Pancreas (tissue), 10 donors: ENCODE measurements at places on chromosomes 5 and 9. TPM values are rescaled to one million over a fixed set of nuclear protein-coding genes. Genes with fewer than 3 reads are reported as not detected.

GRCh38 chr5:85263125-85263524 lies 878.4 kb upstream of the EDIL3 start:
- no peak overlapping the region for H3K4me3 ChIP-seq
- no peak for DNase-seq
- no peaks in the 10 kb centered on the region for H3K4me1 ChIP-seq

- H3K36me3 ChIP-seq: no peaks in the 10 kb centered on the region
- no peaks in the 10 kb centered on the region for H3K27me3 ChIP-seq
- DNase-seq: no peak
- H3K4me1 ChIP-seq: no peaks in the 10 kb centered on the region
- H3K27ac ChIP-seq: no peak overlapping the region
These were observed 66.4 kb upstream of the FER start for GRCh38 chr5:108681079-108681921.

DNA sequence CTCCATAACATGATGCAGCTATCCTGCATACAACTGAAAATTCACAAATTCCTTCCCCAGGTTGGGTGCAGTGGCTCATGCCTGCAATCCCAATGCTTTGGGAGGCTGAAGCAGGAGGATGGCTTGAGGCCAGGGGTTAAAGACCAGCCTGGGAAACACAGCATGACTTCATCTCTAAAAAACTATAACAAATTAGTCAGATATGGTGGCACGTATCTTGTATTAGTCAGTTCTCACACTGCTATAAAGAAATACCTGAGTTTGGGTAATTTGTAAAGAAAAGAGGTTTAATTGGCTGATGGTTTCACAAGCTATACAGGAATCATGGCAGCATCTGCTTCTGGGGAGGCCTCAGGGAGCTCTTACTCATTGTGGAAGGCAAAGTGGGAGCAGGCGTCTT lies 56.4 kb upstream of the DAPK1 start:
- H3K27ac ChIP-seq: no peak overlapping the region
- no peaks in the 10 kb centered on the region for H3K4me1 ChIP-seq
- no peaks in the 10 kb centered on the region for H3K27me3 ChIP-seq
- no peak for DNase-seq

DNA sequence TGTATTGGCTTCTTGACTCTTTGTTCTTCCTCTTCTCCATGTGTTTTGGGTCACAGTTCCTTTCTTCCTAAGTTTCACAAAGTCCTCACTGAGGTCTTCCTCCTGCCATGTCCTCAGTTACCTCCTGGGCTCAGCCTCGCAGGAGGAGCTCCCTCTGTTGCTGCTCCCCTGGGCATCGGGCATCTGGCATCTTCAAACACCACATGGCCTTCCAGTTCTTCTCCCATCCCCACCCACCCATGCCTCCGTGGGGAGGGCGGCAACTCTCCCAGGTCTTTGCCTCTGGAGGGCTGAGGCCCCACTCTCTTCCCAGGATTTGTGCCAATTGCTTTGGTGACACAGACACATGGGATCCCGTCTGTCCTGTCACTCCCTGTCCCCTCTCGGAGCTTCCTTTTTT lies 22.8 kb downstream of the MRPL36 start:
- DNase-seq: no peak
- H3K4me3 ChIP-seq: no peak overlapping the region
- no peaks in the 10 kb centered on the region for H3K36me3 ChIP-seq
- no peaks in the 10 kb centered on the region for H3K4me1 ChIP-seq
- H3K27me3 ChIP-seq: no peaks in the 10 kb centered on the region

Gene PRUNE2
- 3.4 TPM for total RNA-seq

Gene DAP
- total RNA-seq: 156 TPM

DNA sequence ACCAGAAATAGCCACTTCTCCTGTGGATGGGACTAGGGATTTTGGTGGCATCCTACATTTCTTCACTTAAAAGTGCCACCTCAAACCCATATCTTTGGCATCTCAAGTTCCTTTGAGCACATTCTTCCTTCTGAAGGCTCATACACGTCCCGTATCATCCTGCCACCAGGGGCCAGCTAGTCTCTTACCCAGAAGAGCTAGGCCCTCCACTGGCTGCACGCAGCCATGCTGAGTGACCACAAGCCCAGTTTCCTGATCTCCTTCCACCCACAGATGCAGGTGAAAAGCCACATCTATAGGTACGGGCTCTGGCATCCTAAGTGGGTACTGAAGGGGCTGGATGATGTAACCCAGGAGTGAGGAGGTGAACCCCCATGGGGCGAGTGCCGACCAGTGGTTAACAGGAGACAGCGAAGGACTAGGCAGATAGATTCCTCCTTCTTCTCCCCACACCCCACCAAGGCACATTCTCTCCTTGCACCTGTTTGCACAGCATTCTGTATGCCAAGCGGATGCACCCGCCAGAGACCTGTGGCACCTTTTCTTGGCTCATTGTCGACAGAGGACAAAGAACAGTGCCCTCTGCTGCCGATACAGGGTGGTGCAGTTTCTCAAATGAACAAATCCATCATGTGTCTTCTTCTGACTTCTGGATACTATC lies 14.4 kb upstream of the SCGB3A1 start:
- H3K4me1 ChIP-seq: no peaks in the 10 kb centered on the region
- DNase-seq: peak; percentile 72
- H3K27me3 ChIP-seq: no peaks in the 10 kb centered on the region
- H3K4me3 ChIP-seq: no peak overlapping the region
- no peak overlapping the region for H3K27ac ChIP-seq

- peak overlapping the region; percentile 82 for H3K4me3 ChIP-seq
- no peaks in the 10 kb centered on the region for H3K36me3 ChIP-seq
- no peak for DNase-seq
- H3K27ac ChIP-seq: peak overlapping the region; percentile 72
- no peaks in the 10 kb centered on the region for H3K4me1 ChIP-seq
- H3K27me3 ChIP-seq: no peaks in the 10 kb centered on the region
These were observed 705 bp downstream of the SEPTIN8 start for GRCh38 chr5:132776131-132776937.

Gene PRSS3
- total RNA-seq: 5,109 TPM

- H3K36me3 ChIP-seq: no peaks in the 10 kb centered on the region
- H3K4me1 ChIP-seq: peaks cover 8% of the 10 kb centered on the region
- no peak for DNase-seq
- H3K27me3 ChIP-seq: no peaks in the 10 kb centered on the region
These were observed 512 bp downstream of the AK1 start for GRCh38 chr9:127876764-127877562.

Gene SSBP2
- 16.8 TPM for total RNA-seq

Gene MAMDC2
- total RNA-seq: 1.2 TPM

Gene CNTFR
- total RNA-seq: 0.31 TPM

DNA sequence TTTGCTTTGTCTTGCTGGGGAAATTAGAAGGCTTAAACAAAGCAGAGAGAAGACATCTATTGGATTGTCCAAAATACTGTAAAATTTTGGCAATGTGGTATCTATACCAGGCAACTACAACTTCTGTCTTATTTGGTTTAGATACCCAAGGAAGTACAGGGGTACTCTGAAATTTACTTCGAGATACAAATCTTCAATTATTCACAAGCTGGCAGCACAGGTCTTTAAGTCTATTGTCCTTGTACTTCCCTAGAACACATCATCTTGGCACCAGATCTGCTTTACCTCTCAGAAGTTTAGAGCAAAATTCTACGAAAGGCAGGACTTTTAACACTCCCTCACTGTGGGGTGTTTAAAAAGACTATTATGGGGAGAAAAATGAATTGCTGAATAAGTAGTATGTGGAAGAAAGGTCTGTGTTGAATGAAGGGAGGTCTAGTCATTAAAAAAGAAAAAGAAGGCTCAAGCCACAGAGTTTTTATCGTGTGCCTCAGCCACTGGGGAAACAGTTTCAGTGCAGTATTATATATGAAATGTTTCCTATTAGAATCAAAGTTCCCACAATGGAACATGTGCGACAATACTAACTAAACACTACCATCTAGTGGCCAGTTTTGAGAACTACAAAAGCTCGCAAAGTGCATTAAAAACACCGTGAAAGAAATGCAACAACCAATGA lies 93.7 kb downstream of the PDE4D start:
- no peak overlapping the region for H3K4me3 ChIP-seq
- DNase-seq: no peak
- no peaks in the 10 kb centered on the region for H3K27me3 ChIP-seq

- H3K36me3 ChIP-seq: no peaks in the 10 kb centered on the region
- H3K27ac ChIP-seq: no peak overlapping the region
- DNase-seq: no peak
- no peaks in the 10 kb centered on the region for H3K27me3 ChIP-seq
- no peak overlapping the region for H3K4me3 ChIP-seq
- H3K4me1 ChIP-seq: no peaks in the 10 kb centered on the region
These were observed 182.8 kb upstream of the TARS1 start for GRCh38 chr5:33257807-33258429.

- H3K4me3 ChIP-seq: no peak overlapping the region
- no peaks in the 10 kb centered on the region for H3K27me3 ChIP-seq
- H3K4me1 ChIP-seq: peaks cover 2% of the 10 kb centered on the region
- no peak overlapping the region for H3K27ac ChIP-seq
These were observed 1017.8 kb upstream of the DMAC1 start for GRCh38 chr9:8817335-8817734.

DNA sequence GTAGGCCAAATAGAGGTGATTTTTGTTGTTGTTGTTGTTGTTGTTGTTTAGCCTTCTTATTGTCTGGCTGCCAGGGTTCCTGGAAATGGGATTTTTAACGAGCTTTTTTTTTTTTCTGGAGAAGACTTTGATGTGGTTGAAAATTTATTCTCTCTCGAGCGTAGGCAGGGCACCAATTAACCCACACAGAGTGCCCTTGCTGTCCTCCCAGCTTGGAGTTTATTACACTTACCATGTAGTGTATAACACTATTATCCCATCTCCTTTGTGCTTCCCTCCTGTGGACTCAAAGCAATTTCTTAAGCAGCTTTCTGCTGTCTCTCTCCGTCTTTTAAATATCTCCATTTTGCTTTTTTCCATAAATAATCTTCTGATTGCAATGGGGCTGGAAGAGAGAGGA lies 57.4 kb downstream of the OR2K2 start:
- H3K36me3 ChIP-seq: no peaks in the 10 kb centered on the region
- no peak for DNase-seq
- H3K4me3 ChIP-seq: no peak overlapping the region
- H3K27me3 ChIP-seq: no peaks in the 10 kb centered on the region

GRCh38 chr5:6086871-6087270 lies 291.5 kb downstream of the MED10 start:
- DNase-seq: no peak
- H3K4me3 ChIP-seq: no peak overlapping the region
- H3K36me3 ChIP-seq: no peaks in the 10 kb centered on the region
- H3K27me3 ChIP-seq: no peaks in the 10 kb centered on the region

Gene PPP6C
- total RNA-seq: 26.7 TPM

GRCh38 chr5:51416149-51416548 lies 32.9 kb downstream of the ISL1 start:
- no peaks in the 10 kb centered on the region for H3K27me3 ChIP-seq
- H3K36me3 ChIP-seq: no peaks in the 10 kb centered on the region
- DNase-seq: no peak
- no peaks in the 10 kb centered on the region for H3K4me1 ChIP-seq

- no peak for DNase-seq
- no peaks in the 10 kb centered on the region for H3K27me3 ChIP-seq
- peaks cover 4% of the 10 kb centered on the region for H3K4me1 ChIP-seq
These were observed 369.6 kb upstream of the GRAMD2B start for GRCh38 chr5:126053630-126054029.

DNA sequence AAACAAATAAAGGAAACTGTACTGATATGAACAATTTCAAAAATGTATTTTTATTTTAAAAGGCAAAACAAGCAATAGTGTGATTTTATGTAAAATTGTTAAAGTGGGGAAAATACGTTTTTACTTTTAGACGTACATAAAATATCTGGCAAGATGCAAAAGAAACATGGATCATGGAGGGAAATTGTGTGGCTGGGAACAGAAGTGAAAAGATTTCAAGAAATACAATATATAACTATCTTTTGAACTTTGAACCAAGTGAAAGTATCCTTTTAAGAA lies 1.5 kb upstream of the ZNF367 start:
- no peak for DNase-seq
- H3K4me1 ChIP-seq: peaks cover 19% of the 10 kb centered on the region
- H3K36me3 ChIP-seq: no peaks in the 10 kb centered on the region

GRCh38 chr9:115635680-115636383 lies 517.8 kb upstream of the PAPPA start:
- H3K27ac ChIP-seq: no peak overlapping the region
- no peaks in the 10 kb centered on the region for H3K4me1 ChIP-seq

Gene ENTREP1
- 2.7 TPM for total RNA-seq

- no peak overlapping the region for H3K4me3 ChIP-seq
- H3K36me3 ChIP-seq: no peaks in the 10 kb centered on the region
These were observed 1382.4 kb upstream of the WWC1 start for GRCh38 chr5:166909040-166909439.

DNA sequence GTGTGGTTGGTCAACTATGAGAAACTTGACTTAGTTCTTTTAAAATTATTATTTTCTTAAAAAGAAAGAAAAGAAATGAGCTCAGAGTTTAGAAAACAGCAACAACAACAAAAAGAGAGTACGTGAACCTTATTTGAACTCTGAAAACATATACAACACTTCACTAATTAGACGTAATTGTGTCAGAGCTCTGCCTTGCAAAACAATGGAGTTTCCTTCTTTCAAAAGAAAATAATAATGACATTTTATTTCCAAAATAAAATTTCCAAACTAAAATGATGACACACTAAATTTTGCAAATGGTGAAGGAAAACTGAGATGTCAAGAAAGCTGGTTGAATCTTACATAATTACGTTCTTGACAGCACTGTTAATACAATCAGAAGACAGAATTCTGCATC lies 15.4 kb downstream of the ROR2 start:
- H3K4me3 ChIP-seq: no peak overlapping the region
- H3K27me3 ChIP-seq: no peaks in the 10 kb centered on the region
- no peaks in the 10 kb centered on the region for H3K4me1 ChIP-seq
- no peak overlapping the region for H3K27ac ChIP-seq
- no peak for DNase-seq

Gene GPR150
- total RNA-seq: 0.84 TPM

Gene GABRA6
- total RNA-seq: not detected

Gene SV2C
- total RNA-seq: 0.13 TPM

GRCh38 chr5:162248107-162248713 lies 180.6 kb downstream of the GABRG2 start:
- no peaks in the 10 kb centered on the region for H3K27me3 ChIP-seq
- no peaks in the 10 kb centered on the region for H3K4me1 ChIP-seq
- no peaks in the 10 kb centered on the region for H3K36me3 ChIP-seq
- H3K27ac ChIP-seq: no peak overlapping the region
- no peak for DNase-seq
- no peak overlapping the region for H3K4me3 ChIP-seq

GRCh38 chr5:68191083-68191791 lies 24.3 kb upstream of the PIK3R1 start:
- H3K4me3 ChIP-seq: no peak overlapping the region
- DNase-seq: no peak
- no peaks in the 10 kb centered on the region for H3K4me1 ChIP-seq
- no peaks in the 10 kb centered on the region for H3K36me3 ChIP-seq
- H3K27ac ChIP-seq: no peak overlapping the region
- H3K27me3 ChIP-seq: no peaks in the 10 kb centered on the region

- no peak overlapping the region for H3K27ac ChIP-seq
- no peak for DNase-seq
- no peak overlapping the region for H3K4me3 ChIP-seq
These were observed 258.8 kb downstream of the SPOCK1 start for GRCh38 chr5:137240285-137240684.

- H3K27ac ChIP-seq: no peak overlapping the region
- DNase-seq: no peak
- H3K36me3 ChIP-seq: no peaks in the 10 kb centered on the region
- H3K4me1 ChIP-seq: no peaks in the 10 kb centered on the region
- no peak overlapping the region for H3K4me3 ChIP-seq
These were observed 102.0 kb upstream of the NFIB start for GRCh38 chr9:14415947-14416346.
